ENCODE measurements at places on chromosomes 1 and 21.

DNA sequence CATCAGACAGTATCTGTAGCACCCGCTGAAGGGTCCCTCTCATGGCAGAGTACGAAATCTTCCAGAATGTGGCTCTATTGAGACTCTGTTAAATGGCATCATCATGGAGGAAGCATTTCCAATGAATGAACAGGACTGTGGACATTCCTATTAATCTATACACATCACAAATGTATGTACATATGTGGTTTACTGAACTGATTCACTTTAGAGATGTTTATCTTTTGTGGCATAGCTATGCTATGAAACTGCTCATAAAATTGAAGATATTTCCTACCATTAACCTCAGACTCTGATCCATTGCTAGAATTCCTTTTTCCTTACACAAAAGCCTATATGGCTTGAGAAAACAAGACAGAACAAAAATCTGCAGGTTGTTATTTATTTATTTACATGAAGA lies 259.6 kb upstream of the RRP15 start:
- no peak for DNase-seq

- DNase-seq = no peak
These were observed 7.6 kb downstream of the CHODL start for GRCh38 chr21:18252256-18252655.

GRCh38 chr1:145846201-145846612 lies 777 bp downstream of the NUDT17 start:
- DNase-seq = no peak

- no peak for DNase-seq
These were observed 773 bp downstream of the CHD1L start for GRCh38 chr1:147243228-147243685.

- no peak for DNase-seq
These were observed 31.0 kb upstream of the LHX4 start for GRCh38 chr1:180199018-180199417.

GRCh38 chr1:151817353-151817730 lies 12.1 kb upstream of the LINGO4 start:
- no peak for DNase-seq

DNA sequence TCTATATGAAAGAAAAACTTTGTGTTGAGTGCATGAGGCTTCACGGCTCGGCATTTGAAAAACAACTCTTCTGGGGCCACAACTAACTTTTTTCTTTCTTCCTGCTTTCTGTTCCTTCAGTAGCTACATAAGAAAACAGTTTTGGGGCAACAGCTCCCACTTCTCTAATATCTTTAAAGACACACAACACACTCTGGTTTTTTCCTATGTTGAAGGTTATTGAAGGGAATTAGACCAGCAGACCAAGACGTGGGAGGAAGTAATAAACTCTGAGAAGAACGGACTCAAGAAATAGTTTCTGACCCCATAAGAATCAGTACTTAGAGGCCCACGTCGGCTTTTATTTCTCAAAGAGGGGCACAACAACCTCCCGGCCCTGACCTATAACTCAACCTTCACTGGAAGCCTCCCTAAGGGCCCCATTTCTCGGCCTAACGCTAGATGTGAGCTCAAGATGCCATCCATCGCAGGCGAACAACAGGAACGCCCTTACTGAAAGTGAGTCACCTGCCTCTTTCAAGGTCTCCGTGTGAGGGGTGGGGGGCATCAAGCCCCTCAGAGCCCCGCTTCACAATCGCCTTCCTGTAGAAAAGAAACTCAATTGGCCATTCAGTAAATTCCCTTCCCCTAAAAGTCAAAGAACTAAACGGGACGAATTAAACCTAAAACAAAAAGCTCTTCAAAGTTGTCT lies 844 bp downstream of the ZMYM6 start:
- peak; percentile 4 for DNase-seq

- DNase-seq = no peak
These were observed 583 bp upstream of the CACHD1 start for GRCh38 chr1:64469116-64469976.

- no peak for DNase-seq
These were observed 181.9 kb downstream of the ZSCAN20 start for GRCh38 chr1:33654267-33654834.

DNA sequence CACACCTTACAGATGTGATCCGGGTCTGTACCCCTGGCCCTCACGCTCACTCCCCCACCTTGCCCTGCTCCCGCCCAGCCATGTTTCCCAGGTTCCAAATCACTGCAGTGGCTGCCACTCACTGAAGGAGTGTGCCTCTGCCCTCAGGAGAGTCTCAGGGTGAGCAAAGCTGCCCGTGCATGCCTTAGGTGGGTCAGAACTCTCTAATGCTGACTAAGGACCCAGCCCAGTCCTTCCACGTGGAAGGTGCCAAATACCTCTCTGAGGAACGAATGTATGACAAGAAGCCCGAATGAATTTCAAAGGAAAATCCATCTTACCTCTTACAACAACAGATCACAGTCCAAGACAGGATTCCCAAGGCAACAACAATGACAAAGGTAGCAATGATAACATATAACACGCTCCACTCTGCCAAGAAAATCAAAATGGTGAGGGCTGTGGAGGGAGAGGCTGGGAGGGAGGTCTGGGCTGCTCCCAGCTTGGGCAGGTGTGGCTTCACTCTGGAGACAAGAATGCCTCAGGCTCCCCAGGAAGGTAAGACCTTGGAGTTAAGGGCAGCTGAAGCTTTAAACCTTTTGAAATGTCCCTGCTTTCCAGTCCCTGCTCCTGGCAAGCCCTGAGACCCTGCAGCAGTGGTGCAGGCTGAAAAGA lies 115.2 kb downstream of the KIAA0319L start:
- no peak for DNase-seq

DNA sequence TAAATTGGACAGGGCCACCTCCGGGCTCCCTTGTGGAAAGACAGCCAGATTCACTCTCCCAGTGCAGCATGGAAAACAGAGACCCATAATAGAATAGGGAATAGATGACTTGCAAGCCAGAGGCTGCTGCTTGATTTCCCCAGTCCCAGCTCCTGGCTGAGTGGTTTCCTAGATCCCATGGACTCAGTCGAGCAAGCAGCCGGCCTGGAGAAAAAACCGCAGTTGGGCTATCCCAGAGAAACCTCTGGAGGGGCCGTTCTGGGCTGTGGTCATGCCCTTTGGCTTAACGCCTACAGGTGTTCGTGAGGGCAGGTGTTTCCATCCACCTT lies 61.7 kb downstream of the ELK4 start:
- DNase-seq = no peak

DNA sequence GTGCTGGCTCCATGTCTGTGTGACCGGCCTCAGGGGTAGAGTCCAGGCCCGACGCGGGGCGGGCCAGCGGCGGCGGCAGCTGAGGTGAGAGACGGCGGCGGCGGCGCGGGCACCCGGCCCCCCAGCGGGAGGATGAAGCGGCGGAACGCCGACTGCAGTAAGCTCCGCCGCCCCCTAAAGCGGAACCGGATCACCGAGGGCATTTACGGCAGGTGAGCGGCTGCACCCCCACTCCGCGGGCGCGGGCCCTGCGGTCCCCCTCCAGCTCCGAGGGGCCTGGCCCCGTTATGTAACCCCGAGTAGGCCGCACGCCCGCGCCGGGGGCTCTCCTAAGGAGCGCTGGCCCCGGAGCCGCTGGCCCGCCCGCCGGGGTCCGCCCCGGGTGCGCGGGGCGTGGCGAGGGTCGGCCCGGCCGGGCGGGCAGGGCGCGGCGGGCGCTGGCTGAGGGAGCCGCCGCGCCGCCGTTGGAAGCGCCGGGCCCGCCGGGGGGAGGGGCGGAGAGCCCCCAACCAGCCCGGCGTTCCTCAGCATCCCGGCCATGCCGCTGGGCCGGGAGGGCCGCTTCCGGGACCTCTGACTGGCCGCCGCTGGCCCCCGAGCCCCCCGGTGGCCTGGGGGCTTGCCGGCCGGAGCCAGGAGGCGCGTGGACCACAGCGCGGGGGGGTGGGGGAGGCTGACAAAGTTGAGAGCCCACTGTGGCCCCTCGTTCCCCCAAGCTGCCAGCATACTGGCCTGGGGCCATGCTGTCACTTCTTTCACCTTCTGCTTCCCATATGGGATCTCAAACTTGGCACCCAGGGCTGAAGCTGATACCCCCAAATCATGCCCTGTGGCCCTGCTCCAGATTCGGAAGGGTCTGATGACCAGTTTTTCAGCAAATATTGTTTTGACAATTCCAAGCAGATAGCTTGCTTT lies 527 bp downstream of the MACO1 start:
- DNase-seq = peak; percentile 76

- DNase-seq = no peak
These were observed 8.9 kb downstream of the CASP9 start for GRCh38 chr1:15515022-15515663.

GRCh38 chr1:173925306-173926242 lies 8.4 kb upstream of the SERPINC1 start:
- no peak for DNase-seq

- DNase-seq = no peak
These were observed 75.9 kb downstream of the NOS1AP start for GRCh38 chr1:162145280-162145965.

DNA sequence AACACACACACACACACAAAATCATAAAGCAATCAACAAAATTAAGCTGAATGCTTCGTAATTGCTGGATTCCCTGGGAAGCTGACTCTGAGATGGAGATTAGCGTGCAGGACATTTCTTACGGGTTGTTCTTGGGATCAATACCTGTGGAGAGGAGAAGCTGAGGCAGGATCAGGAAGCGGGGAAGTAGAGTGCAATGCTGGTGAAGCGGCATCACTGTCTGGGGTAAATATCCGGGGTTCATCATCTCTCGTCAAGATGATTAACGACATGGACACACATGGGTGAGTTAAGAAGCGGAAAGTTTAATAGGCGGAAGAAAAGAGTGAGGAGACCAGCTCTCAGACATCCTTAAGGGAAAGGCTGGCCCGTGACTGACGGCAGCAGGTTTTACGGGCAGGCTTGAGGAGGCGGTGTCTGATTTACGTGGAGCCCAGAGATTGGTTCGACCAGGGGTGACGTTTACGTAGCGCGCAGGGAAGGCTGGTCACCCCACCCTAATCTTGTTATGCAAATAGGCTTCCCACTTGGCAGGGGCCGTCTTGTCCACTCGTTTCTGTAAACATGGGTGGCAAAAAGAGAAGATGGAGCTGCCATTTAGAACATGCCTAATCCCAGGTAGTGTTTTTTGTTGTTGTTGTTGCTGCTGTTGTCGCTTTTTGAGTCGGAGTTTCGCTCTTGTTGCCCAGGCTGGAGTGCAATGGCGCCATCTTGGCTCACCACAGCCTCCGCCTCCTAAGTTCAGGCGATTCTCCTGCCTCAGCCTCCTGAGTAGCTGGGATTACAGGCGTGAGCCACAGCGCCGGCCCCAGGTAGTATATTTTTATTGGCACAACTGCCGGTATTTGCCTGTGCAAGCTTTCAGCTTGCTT lies 135.6 kb upstream of the KCNJ15 start:
- no peak for DNase-seq

DNA sequence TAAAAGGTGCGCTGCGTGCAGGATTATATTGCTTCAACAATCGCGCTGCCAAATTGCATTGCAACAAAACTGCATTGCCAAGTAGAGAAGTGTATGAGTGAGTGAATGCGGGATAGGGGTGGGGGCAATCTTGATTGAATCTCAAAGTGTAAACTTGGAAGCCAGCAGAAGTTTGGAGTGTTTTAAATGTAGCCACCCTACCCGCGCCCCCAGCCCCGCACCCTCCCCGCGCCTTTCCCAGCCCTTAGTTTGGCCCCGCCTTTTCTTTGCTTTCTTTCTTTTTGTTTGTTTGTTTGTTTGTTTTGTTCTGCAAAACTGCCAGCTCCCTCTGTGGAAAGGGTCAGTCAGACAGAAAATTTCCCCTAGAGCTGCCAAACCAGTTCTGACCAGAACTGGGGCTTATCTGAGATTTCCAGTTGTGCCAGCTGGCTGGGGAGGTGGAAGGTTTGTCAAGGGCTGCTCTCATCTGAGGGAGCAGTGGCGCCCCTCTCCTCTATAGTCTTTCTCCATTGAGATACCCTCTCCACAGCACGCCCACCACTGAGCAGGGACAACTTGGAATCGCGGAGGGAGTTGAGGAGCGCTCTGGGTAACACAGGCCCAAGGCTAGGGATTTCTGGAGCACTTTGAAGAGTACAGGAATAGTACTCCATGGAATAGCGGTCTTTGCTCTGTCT lies 666 bp upstream of the BEND5 start:
- DNase-seq = no peak

- no peak for DNase-seq
These were observed 52.0 kb upstream of the CAMK1G start for GRCh38 chr1:209531549-209531948.

- DNase-seq = no peak
These were observed 28.3 kb downstream of the SLC66A1 start for GRCh38 chr1:19340387-19340937.

GRCh38 chr1:13749543-13750341 lies 49.8 kb downstream of the PRDM2 start:
- DNase-seq = no peak

GRCh38 chr1:36149973-36150295 lies 648 bp upstream of the TRAPPC3 start:
- DNase-seq = no peak

DNA sequence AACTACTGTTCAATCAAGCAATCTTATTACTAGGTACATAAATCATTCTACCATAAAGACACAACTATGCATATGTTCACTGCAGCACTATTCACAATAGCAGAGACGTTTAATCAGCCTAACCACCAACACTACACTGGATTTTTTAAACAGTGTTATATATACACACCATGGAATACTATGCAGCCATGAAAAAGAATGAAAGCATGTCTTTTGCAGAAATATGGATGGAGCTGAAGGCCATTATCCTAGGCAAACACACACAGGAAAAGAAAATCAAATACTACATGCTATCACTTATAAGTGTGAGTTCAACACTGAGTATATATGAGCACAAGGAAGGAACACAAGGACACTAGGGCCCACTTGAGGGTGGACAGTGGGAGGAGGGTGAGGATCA lies 159.2 kb downstream of the DPYD start:
- no peak for DNase-seq

DNA sequence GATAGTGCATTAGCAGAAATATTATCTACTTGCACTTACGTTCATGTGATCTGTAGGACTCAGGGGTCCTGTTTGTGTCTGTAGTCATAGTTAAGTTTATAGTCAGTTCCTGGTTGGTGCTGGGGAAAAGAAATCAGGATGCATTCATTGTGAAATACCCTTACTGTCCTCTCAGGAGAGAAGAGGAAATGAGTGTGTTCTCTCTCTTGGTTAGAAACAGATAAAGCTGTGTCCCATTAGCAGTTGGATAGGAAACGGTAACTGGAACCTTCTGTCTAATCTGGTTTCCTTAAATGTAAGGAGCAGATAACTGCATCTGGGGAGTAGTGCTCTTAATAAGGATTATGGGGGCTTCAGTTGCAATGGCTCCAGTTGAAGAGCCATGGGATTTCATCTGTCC lies 8.9 kb downstream of the SDCCAG8 start:
- DNase-seq = no peak

DNA sequence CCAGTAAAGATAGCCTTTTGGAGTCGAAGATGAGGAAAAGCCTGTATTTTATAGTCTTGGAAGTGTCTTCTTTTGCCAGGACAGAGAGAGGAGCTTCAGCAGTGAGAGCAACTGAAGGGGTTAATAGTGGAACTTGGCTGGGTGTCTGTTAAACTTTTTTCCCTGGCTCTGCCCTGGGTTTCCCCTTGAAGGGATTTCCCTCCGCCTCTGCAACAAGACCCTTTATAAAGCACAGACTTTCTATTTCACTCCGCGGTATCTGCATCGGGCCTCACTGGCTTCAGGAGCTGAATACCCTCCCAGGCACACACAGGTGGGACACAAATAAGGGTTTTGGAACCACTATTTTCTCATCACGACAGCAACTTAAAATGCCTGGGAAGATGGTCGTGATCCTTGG lies at the start of gene VCAM1:
Gene VCAM1 (plus strand): TSS at position 253 of the 400 bp plus-strand sequence. CDS start 119 bp downstream, at position 372.
- no peak for DNase-seq
